Bronchial epithelial cell (primary cell): ENCODE measurements at places on chromosomes 6 and 20. TPM values are rescaled to one million over a fixed set of nuclear protein-coding genes. Genes with fewer than 3 reads are reported as not detected.

DNA sequence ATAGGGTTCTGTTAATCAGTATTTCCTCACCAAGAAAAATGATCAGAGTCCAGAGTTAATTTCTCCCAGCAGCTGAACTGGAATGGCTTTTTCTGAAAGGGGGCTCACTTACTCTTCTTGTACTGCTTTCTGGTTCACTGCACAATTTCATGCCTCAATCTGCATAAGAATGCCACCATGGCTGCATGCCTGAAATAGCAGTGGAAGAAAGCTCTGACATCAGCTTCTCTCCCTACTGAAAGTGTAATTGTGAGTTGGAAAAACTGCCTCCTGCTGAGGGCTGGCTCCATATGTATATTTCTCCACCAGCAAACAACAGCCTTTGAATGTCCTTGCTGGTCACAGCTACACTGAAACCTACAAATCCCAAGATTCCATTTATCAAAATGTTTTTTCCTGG lies 1027.2 kb upstream of the GJE1 start:
- no peak for DNase-seq

DNA sequence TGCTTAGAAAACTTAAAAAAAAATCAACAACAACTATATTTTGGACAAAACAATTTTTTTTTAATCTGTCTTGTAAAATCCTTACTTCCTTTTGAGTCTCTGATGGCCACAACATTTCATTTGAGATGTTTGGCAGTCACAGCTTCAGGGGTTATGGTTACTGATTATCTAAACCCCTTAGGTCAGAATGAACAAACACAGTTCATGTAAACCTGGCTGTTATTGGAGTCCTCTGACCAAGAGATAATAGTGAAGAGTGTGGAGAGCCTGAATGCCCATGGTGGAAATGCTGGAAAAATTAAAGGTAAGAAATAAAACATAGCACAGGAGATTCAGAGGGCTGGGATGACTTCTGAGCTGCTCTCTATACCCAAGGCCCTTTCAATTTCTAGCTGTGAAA lies 38.2 kb downstream of the TMX4 start:
- no peak for DNase-seq

GNAS-AS1 gene
- total RNA-seq = 0.13 and 1.3 TPM in 2 replicates

DNA sequence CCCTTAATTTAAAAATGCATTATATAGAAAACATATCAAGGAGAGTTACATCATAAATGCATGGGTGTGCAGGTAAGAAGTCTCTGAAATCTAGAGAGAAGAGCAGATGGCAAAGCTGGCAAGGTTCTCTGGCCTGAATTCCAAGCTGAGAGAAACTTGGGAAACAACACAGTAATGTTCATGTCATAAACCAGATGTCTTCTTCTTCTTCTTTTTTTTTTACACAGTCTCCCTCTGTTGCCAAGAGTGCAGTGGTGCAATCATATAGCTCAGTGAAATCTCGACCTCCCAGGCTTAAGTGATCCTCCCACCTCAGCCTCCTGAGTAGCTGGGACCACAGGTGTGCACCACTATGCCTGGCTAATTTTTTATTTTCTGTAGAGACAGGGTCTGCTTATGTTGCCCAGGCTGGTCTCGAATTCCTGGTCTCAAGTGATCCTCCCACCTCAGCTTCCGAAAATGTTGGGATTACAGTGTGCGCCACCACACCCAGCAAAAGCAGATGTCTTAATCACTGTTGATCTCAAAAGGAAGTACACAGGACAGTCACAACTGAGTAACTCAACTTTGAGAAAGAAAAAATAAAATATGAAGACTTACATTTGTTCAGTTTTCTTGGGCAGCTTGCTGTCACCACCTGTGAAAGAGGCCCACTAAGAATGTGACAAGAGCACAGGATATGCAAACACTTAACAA lies 77.3 kb downstream of the DNAAF9 start:
- no peak for DNase-seq

HSPA12B gene
- not detected in 2 replicates for total RNA-seq

DNA sequence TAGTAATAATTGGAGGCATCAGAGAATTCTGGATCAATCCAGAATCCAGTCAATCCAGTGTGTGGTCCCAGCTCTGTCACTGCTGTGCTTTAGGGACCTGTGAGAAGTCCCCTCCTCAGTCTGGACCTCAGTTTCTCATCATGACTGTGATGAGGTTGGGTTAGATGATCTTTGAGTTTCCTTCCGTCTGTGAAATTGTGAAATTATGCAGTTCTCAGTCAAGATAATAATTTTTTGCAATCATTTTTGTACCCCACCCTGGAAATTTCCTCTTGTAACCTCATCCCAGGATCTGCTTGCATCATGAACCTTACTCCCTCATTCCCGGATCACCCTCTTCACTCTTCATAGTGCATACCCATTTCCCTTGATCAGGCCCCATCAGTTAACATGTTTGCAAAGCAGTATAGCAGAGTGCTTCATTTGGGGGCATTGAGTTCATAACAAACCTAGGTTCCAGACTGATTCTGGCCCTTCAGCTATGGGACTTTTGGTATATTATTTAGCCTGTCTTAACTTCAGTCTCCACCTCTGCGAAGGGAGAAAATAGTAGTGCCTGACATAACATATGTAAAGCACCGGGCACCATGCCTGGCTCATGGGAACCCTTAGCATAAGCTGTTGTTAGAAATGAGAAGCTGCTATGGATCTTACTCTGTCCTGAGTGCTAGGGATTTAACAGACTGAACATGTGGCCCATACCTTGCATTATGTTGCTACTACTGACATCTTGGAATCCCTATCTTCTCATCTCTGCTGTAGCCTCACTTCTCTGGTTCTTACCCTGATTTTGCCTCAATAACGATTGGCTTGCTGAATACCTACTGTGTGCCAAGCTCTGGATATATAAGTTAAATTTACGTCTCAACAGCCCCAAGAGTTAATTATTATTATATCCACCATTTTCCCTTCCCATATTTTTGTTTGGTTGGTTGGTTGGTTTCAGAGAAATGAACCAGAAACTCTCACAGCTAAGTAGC lies 1.3 kb downstream of the ZNF76 start:
- DNase-seq = no peak

JPH2 gene
- under 0.01 TPM in 2 replicates for total RNA-seq

GRCh38 chr20:61974357-61974665 lies 91.4 kb downstream of the TAF4 start:
- DNase-seq = no peak

- no peak for DNase-seq
Measured at GRCh38 chr6:45001663-45002062, 326.5 kb upstream of the RUNX2 start.

NKAIN2 gene
- under 0.01 TPM in 1 of 2 replicates, not detected in the other for total RNA-seq

- DNase-seq = no peak
Measured at GRCh38 chr6:44775121-44775520, 387.6 kb downstream of the CDC5L start.

- DNase-seq = peak; percentile 10
Measured at GRCh38 chr6:37731888-37732287, 34.2 kb upstream of the MDGA1 start.

DNA sequence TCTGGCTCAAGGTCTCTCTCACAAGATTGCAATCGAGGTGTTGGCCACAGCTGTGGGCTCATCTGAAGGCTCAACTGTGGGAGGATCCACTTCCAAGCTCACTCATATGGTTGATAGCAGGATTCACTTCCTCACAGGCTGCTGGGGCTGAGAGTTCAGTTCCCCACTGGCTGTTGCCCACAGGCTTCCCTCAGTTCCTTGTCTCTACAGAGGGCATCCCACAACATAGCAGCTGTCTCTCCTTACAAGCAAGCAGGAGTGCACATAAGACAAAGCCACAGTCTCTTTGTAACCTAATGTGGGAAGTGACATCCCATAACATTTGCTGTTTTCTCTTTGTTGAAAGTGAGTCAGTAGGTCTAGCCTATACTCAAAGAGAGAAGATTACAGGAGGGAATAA lies 14.0 kb downstream of the SPATS1 start:
- no peak for DNase-seq

DDX27 gene
- total RNA-seq = 49.8 and 66.6 TPM in 2 replicates

TCF21 gene
- 0.26 TPM in 1 of 2 replicates, not detected in the other for total RNA-seq

WASF1 gene
- 5.4 and 7.1 TPM in 2 replicates for total RNA-seq

DNA sequence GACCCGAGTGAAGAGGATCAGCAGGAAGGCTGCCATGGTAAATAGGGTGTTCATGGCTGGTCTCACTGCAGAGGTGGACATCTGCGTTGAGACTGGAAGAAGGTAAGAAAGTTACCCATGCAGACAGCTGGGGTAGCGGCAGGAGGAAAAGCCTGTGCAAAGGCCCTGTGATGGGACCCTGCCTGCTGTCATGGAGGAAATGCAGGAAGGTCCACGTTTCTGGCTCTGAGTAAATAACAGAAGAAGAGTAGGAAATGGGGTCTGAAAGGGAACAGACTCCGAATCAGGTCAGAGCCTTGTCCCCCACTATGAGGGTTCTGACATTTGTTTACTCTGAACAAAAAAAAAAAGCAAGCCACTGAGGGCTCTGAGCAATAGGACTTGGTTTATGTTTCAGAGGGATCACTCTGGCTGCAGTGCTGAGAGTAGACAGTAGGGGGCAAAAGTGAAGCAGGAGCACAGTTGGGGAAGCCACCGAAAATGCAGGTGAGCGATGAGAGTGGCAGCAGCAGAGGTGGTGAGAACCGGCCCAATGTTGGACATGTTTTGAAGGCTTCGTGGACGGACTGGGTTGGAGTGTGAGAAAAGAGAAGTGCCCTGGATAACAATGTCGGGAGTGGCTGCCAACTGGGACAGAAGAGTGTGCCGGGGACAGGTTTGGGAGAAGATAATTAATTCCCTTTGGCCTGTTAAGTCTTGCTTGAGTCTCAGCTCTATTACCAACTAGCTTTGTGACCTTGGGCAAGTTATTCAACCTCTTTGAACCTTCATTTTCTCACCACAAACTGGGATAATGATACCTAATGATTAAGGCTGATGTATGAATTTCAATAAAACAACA lies 57.9 kb upstream of the MAP7 start:
- peak; percentile 81 for DNase-seq

- DNase-seq = no peak
Measured at GRCh38 chr6:100426744-100427338, 37.9 kb downstream of the SIM1 start.

- no peak for DNase-seq
Measured at GRCh38 chr6:101534386-101534785, 140.9 kb downstream of the GRIK2 start.

GRCh38 chr20:61454053-61454452 lies 202.0 kb downstream of the CDH4 start:
- DNase-seq = no peak

- DNase-seq = peak; percentile 44
Measured at GRCh38 chr6:62283796-62284411, 2.1 kb downstream of the KHDRBS2 start.

GRCh38 chr6:210104-210456 lies 82.2 kb upstream of the DUSP22 start:
- no peak for DNase-seq

DNA sequence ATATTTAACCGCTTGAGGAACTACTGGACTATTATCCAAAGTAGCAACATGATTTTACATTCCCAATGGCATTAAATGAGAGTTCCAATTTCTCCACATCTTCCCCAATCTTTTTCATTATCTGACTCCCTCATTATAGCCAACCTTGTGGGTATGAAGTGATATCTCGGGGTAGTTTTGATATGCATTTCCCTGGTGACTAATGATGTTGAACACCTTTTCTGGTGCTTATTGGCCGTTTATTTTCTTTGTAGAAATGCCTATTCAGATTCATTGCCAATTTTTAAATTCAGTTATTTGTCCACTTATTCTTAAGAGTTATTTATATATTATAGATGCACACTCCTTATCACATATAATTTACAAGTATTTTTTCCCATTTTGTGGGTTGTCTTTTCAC lies 129.0 kb downstream of the MMS22L start:
- no peak for DNase-seq

- no peak for DNase-seq
Measured at GRCh38 chr20:32167552-32167951, 40.0 kb downstream of the PLAGL2 start.

GRCh38 chr6:32290886-32291450 lies 67.1 kb upstream of the NOTCH4 start:
- no peak for DNase-seq

DNA sequence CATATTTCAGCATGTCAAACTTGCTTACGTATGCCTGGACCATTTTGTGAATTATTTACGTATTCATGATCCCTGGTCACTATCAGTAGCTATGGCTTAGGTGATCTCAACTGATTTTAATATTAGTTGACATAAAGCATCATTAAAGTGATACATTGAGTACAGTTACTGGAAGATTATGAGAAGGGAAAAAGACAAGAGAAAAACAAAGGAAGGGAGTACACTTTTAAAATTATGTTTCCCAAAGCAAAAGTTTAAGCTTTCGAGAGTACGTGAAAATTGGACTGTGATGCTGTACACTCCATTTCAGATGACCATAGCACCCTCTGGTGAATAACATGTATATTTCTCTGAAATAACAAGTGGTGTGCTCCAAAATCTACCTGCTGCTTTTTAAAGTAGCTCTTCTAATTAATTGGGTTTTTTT lies 215.0 kb upstream of the HSF2 start:
- peak; percentile 27 for DNase-seq

- DNase-seq = no peak
Measured at GRCh38 chr6:104969108-104969507, 12.2 kb downstream of the LIN28B start.

GRCh38 chr20:34522969-34523871 lies 7.0 kb downstream of the DYNLRB1 start:
- peak; percentile 45 for DNase-seq

COL11A2 gene
- under 0.01 TPM in 2 replicates for total RNA-seq

DNA sequence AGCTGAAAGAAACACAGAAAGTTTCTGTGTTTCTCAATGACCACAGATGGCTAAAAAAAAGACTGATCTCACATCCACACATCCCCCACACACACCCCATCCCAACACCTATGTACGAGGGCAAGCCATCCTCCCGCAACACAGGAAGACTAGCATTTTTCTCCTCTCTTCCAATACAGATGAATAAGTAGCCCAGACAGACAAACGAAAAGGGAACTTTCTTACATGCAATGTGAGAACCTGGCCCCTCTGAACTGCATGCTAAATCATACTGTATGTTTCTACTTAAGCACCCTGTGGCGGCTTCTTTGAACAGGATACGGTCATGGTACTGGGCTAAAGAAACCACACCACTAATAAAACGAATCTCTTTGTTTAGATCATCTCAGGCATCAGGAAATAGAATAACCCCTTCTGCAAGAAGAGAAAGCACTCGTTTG lies 116.2 kb downstream of the GMDS start:
- no peak for DNase-seq

MDFI gene
- 57.1 and 61.3 TPM in 2 replicates for total RNA-seq

OPN5 gene
- not detected in 2 replicates for total RNA-seq
